Temporal lobe (tissue), 4 donors: ENCODE measurements at places on chromosomes 1 and 21. TPM values are rescaled to one million over a fixed set of nuclear protein-coding genes. Genes with fewer than 3 reads are reported as not detected.

Gene HPDL
- 1.7 TPM for total RNA-seq

Gene KIFAP3
- 215 TPM for total RNA-seq

Gene C1orf21
- 25.8 TPM for total RNA-seq

Gene COL24A1
- total RNA-seq: 0.74 TPM

Gene ZYG11A
- 0.25 TPM for total RNA-seq

Gene NR5A2
- 0.25 TPM for total RNA-seq

Gene OR2L2
- total RNA-seq: under 0.01 TPM

Gene RASAL2
- 28.8 TPM for total RNA-seq

Gene LDLRAD2
- total RNA-seq: not detected

Gene ZBTB37
- total RNA-seq: 31.5 TPM

Gene CR1L
- total RNA-seq: not detected

Gene LIPI
- not detected for total RNA-seq

Gene SMYD2
- total RNA-seq: 28.0 TPM

Gene NMNAT2
- total RNA-seq: 58.3 TPM

Gene MAB21L3
- total RNA-seq: under 0.01 TPM

Gene CHIA
- not detected for total RNA-seq

Gene CTH
- 4.2 TPM for total RNA-seq

Gene NECTIN4
- not detected for total RNA-seq

Gene CD164L2
- not detected for total RNA-seq

Gene LMX1A
- total RNA-seq: not detected

Gene CHODL
- 2.0 TPM for total RNA-seq

Gene PGBD2
- 10.1 TPM for total RNA-seq

Gene FNDC10
- total RNA-seq: 2.2 TPM

Gene NUP210L
- under 0.01 TPM for total RNA-seq

Gene PAQR7
- 4.7 TPM for total RNA-seq

Gene TMIGD3
- total RNA-seq: 0.74 TPM

Gene UTS2
- total RNA-seq: not detected

Gene FMO5
- 0.74 TPM for total RNA-seq

Gene S100A5
- total RNA-seq: not detected

Gene ACOT11
- total RNA-seq: 1.2 TPM

Gene VAV3
- 4.4 TPM for total RNA-seq

Gene S100A1
- total RNA-seq: 2.2 TPM

Gene CLCNKA
- total RNA-seq: not detected

Gene GADD45A
- 9.6 TPM for total RNA-seq

Gene PADI2
- total RNA-seq: 0.74 TPM

Gene COL16A1
- total RNA-seq: 10.3 TPM

Gene CD1B
- not detected for total RNA-seq

Gene TOR1AIP1
- total RNA-seq: 34.4 TPM

Gene UBL4B
- 0.25 TPM for total RNA-seq

Gene CHRNB2
- total RNA-seq: 22.4 TPM

Gene AMY1C
- not detected for total RNA-seq
